ENCODE measurements at places on chromosomes 1 and 21.

GRCh38 chr1:211775170-211775569, 55.4 kb downstream of the LPGAT1 start:
- no peak for DNase-seq

DNA sequence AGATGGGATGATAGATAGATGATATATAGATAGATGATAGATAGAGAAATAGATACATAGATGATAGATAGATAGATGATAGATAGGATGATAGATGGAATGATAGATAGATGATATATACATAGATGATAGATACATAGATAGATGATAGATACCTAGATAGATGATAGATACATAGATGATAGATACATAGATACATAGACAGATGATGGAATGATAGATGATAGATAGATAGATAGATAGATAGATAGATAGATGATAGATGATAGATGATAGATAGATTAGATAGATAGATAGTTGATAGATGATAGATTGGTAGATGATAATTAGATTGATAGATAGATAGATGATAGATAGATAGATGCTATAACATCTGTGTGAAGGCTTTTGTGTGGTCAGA, 201.7 kb upstream of the RAB4A start:
- DNase-seq: no peak

GRCh38 chr1:93577536-93578432, 103.9 kb downstream of the BCAR3 start:
- no peak for DNase-seq

GRCh38 chr21:40049931-40050290, 182.7 kb downstream of the PCP4 start:
- no peak for DNase-seq

DNA sequence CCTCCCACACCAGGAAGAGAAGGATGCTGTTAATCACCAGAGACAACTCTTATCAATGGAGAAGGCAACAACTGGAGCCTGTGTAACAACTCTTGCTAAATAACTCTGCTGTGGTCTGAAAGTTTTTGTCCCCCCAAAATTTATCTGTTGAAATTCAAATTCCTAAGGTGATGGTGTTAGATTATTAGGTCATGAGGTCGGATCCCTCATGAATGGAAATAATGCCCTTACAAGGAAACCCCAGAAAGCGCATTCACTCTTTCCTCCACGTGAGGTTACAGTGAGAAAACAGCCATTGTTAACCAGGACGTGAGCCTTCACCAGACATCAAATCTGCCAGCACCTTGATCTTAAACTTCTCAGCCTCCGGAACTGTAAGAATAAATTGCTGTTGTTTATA, 141.9 kb upstream of the CXADR start:
- no peak for DNase-seq

DNA sequence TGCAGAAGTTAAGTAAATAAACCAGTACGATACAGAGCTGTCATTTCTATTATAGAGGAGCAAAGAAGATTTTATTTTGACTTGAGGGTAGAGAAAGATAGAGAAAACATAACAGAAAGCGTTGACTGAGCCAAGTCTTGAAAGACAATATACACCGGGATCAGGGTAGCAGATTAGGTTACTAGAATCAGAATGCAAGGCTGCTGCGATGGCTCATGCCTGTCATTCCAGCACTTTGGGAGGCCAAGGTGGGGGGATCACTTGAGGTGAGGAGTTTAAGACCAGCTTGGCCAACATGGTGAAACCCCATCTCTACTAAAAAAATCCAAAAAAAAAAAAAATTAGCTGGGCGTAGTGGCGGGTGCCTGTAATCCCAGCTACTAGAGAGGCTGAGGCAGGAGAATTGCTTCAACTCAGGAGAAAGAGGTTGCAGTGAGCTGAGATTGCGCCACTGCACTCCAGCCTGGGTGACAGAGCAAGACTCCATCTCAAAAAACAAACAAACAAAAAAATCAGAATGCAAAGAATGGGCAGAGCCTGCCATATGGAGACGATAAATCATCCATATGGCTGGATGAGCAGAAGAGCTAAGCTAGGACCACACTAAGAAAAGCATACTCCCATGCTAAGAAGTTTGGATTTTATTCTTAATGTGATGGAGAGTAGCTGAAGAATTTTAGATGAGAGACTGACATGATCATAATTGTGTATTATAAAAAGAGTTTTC, 9.9 kb upstream of the ABCD3 start:
- DNase-seq: no peak

DNA sequence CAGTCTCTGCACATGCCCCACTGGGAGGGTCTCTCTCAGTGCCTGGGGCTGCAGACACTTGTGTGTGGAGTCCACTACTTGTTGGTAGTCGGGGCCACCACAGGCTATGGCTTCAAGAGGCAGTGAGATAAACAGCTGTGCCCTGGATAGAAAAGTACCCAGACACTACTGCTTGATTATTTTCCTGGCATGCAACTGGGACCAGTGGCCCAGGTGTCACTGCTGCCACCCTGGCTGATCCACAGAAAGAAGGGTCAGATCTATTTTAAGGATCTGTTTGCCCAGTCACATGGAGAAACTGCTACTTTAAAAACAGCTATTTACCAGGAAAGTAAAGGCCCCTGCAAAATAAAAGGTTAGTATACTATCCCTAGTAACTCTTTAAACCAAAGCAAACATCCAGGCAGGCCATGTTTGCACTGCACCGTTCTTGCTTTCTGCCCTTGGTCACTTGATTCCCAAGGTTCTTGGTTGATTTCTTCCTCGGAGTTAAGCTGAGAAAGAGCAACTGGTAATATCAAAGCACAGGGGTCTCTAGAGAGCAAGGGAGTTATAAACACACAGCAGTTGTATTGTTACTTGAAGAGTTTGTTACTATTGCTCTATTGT, 99.9 kb downstream of the GLUL start:
- DNase-seq: no peak

DNA sequence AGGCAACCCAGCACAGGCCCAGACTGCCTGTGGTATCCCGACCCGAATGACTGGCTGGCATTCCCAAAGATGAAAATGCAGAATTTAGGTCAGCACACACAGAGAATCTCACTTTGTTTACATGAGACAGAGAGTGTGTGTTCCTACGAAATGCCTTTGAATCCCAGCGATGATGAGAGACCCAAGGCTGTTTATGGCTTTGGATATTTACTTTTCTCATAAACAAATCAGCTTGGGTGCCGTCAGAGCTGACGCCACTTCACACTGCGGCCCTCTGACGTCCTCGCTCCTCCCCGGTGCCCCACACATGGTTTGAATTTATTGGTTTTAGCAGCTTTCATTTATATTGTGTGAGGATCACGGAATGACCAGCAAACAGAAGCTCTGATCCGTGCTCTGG, 18.7 kb downstream of the TRABD2B start:
- DNase-seq: no peak

GRCh38 chr21:46210378-46211136, 18.0 kb downstream of the LSS start:
- DNase-seq: no peak

DNA sequence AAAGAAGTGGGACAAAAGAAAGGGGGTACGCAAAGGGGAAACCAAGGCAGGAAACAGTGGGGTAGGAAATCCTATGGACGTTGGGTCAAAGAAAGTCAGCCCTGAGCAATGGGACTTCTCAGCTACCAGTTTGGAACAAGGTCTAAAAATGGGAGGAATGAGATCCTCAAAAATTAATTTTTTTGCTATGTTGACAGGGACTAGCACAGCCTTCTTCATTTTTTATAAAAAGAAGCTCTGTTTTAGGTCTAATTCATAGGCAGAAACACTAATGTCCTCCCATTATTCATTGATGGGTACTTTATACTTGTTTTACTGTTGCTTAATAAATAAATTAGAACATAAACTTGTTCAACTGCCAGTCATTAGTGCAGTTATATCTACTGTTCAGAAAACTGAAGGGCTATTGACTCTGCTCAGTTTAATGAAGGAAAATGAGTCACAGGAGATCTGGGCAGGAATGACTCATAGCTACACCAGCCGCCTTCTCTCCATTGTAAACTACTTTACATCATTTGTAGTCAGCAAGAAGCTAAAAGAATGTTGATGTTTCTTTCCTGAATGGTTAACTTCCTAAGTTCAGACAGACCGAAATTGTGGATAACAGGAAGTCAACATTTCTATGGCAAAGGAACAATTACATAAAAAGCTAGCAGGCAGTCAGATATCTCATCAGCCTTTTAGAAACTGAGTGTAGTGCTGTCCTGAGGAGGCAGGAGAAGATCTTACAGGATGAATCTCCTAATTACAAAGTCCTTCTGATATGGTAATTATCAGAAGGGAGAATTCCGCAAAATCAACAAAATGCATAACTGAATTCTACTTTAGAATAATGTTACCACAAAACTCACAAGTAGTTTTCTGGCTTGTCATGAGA, 356.4 kb upstream of the PKN2 start:
- peak; percentile 14 for DNase-seq

DNA sequence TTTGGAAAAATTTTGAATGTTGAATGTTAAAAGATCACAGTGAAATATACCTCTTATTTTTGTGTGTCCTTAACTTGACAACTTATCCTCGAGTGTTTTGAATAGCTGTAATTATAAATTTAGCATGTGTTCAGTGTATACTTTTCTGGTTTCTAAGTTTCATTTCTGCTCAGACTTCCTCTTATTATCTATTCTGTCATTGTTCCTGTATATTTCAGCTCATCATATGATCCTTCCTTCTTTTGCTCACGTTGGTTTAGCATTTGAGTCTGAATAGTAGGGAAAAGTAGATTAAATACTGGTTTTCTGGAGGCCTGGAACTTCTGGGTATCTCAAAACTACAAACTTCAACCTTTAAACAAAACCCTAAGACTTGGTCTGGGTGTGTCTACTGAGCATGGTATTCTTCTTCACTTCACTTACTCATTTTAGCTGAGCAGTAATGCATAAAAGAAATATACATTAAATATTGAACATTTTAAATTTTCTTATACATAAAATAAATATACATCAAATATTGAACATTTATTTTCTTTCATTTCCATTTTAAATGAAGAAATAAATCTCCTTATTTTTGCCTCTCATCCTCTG, 3.3 kb upstream of the ATP6V1G3 start:
- DNase-seq: peak; percentile 86

DNA sequence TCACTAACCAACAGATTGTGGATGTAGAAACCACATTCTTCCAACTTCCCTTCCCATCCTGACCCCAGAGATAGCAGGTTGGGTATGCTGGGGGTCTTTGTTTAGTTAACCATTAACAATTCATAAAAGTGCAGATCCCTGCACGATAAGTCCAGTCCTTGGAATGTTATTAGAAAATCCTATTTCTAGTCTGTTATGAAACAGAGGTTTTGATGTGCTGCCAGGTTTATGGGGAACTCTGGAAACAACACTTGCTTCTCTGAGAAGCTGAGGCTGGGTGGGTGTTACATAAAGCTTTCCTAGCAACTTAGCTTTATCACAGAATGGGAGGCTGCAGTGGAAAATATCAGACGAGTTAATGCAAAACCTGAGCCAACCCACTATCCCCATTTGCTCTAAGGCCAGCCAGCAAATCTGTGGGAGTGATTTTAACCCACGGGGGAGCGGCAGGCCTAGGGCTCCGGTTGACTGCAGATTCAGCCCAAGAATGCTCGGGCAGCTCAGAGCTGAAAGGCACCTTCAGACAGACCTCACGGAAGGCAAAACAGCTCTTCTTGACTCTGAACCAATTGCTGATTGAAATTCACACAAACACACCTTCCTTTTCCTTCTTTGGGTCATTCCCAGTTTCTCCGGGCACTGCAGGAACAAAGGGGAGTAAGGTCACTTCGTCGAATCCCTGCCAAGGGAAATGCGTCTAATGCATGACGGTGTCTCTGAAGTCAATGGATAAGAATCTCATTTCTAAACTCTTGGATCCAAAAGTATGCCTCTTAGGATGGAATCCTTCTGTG, 111.7 kb upstream of the IRF2BP2 start:
- DNase-seq: peak; percentile 61

DNA sequence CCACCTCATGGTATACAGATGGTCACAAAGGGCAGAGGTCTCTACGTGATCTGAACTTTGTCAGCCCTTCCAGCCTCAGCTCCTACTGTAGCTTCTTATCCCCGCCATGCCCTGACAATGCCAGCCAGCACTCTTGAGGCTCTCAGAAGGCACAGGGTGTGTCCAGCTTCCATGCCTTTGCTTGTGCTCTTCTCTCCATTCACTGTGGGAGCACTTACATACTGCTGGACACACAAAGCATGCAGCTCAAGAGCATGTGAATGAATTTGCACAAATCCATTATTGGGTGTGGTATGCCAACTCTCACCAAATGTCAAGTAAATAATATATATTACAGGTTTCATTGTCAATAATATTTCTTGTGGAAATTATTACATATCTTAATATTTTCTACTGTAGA, 36.4 kb upstream of the MAP10 start:
- no peak for DNase-seq

- no peak for DNase-seq
Measured at GRCh38 chr1:116167625-116168276, 56.6 kb downstream of the MAB21L3 start.

- DNase-seq: peak; percentile 54
Measured at GRCh38 chr1:113874012-113874879, 2.7 kb upstream of the PTPN22 start.

DNA sequence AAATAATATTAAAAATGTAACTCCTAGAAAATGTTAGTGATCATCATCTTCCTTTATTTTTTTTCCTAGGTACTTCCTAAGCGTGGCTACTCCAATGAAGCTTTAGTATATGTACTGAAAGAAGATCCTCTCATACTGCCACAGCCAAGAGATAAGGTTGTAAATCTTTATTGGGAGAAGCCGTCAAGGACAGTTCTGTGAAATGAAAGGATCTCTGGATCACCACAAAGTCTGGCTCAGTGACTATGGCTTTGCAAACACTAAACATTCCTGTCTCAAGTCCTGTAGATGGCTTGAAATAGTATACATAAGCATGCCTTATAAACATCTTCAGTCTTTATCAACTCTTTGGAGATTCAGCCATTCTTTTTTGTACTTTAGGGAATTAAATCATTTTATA, 61.2 kb upstream of the DPH5 start:
- DNase-seq: no peak

- DNase-seq: no peak
Measured at GRCh38 chr1:99279525-99279924, 15.2 kb downstream of the PLPPR4 start.

DNA sequence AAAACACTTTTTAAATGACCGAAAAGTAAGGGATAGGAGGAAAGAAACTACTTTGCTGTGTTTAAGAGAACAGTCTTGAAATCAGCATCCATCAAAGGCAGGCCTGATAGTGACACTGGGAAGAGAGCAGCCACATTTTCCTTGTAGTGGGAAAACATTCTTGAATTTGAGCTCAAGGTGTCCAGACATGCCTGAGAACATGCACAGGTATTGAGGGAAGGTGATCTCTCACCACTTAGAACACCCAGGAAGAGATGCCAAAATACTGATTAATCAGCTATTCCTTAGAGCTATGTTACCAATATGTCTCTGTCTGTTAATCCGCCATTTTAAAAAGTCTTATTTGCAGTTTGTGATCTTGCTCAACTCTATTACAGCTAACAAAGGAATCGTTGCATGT, 25.9 kb downstream of the IL12RB2 start:
- DNase-seq: no peak

GRCh38 chr1:179820226-179820970, 57.2 kb downstream of the TOR1AIP2 start:
- no peak for DNase-seq

GRCh38 chr1:114671011-114671938, 1.4 kb upstream of the DENND2C start:
- DNase-seq: peak; percentile 33

GRCh38 chr21:29305068-29305467, 6.3 kb downstream of the BACH1 start:
- DNase-seq: no peak

GRCh38 chr1:67759692-67760029, 73.6 kb downstream of the GNG12 start:
- no peak for DNase-seq
